AG20443 (cell line): ENCODE measurements at places on chromosomes 16 and 17.

DNA sequence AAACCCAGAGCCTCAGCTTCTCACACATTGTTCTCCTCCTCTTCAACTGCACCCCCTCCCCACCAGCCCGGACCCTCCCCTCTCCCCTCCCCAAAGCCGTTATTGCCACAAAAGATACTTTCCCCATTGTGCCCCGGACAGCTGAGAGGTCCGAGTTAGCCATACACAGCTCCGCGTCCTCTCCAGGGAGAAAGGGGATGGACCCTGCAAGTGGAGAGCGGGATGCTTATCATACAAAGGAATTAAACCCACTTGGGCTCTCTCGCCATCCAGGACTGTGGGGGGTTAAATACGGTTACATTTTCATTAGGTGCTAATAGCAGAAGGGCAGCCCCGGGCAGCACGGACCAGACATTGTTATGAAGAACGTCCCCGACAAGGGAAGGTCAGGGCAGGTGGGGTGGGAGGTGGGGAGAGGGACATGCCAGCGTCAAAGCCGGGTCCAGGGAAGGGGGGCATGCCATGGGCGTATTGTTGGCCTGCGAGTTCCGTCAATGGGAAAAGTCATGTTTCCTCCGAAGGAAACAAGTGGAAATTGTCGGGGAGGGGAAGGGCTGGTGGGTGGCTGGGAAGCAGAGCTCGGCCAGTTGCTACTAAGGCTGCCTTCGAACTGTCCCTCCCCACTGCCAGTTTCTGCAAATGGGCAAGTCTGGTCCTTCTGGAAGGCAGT lies 99.1 kb downstream of the SOX9 start:
- DNase-seq: no peak

GRCh38 chr17:74712756-74713155 lies at the start of gene CD300LF:
Gene CD300LF (minus strand): TSS chr17:74712923. CDS start chr17:74712866, 57 bp downstream.
- DNase-seq: no peak

GRCh38 chr16:54936201-54936978 lies 5.7 kb downstream of the IRX5 start:
- DNase-seq: peak; percentile 45

DNA sequence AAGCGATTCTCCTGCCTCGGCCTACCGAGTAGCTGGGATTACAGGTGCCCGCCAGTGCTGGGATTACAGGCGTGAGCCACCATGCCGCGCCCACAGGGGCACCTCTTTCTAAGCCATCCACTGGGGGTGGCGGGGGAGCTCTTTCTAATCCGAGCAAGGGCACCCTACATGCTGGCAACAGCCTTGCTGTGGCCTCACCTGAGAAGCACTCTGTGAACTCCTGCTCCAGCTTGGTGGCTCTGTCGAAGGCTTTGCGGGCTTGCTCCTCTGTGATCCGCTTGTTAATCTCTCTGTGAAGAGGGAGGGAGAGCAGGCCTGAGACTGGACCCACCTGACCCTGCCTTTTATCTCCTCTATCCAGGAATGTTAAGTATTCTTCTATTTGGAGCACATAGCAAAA lies 11.9 kb upstream of the ASGR1 start:
- no peak for DNase-seq

- no peak for DNase-seq
Observed at GRCh38 chr16:4687946-4688673, 5.3 kb upstream of the NUDT16L1 start.
